ENCODE measurements at places on chromosomes 6 and 20.

DNA sequence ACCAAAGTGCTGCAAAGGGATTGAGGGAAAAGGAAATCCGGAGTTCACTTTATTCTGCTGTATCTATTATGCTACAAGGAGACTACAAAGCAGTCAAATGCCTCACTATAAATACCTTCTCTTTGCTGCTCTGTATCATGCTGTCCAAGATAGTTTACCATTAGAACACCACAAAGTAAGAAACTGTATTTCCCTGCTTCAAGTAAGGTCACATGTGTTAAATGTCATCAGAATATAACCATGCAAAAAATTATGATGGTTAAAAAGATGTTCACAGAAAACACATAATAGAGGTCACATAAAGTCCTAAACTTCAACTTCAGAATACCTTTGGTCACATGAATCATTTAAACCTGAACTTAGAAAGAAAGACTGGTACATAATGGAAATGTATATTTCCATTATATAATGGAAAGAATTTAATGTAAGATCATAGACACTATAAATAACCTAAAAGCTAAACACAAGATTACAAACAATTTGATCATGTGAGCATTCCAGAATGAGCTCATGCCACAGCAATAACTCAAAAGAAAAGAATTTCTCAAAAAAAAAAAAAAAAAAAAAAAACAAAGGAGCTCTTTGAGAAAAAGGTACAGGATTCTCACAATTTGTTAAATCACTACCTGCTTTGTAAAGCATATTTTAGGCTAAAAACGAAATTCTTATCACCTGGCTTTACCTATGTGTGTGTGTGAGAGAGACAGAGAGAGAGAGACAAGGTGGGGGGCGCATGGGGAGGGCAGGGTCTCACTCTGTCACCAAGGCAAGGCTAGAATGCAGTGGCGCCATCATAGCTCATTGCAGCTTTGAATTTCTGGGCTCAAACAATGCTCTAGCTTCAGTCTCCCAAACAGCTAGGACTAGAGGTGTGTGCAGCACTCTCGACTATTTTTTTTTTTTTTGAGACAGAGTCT is 58.7 kb downstream of the KIF13A start:
- DNase-seq = no peak

DNA sequence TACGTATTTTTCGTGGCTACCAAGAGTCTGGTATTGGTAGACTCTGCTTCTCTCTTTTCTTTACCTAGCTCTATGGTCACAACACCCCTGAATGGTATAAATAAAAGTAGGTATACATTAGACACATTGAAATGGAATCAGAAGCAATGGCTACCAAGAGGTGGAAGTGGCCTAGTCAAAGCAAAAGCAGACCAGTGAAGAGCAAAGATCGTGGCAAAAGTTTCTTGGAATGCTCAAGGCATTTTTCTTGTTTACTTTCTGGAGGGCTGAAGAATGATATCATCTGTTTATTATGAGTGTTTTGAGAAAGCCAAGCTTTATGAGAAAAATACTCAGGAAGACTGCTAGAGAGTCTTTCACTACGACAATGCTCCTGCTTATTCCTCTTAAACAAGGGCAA is 28.6 kb upstream of the MOCS1 start:
- DNase-seq = no peak

GRCh38 chr20:50587291-50587961 is 77.2 kb downstream of the PTPN1 start:
- no peak for DNase-seq

DNA sequence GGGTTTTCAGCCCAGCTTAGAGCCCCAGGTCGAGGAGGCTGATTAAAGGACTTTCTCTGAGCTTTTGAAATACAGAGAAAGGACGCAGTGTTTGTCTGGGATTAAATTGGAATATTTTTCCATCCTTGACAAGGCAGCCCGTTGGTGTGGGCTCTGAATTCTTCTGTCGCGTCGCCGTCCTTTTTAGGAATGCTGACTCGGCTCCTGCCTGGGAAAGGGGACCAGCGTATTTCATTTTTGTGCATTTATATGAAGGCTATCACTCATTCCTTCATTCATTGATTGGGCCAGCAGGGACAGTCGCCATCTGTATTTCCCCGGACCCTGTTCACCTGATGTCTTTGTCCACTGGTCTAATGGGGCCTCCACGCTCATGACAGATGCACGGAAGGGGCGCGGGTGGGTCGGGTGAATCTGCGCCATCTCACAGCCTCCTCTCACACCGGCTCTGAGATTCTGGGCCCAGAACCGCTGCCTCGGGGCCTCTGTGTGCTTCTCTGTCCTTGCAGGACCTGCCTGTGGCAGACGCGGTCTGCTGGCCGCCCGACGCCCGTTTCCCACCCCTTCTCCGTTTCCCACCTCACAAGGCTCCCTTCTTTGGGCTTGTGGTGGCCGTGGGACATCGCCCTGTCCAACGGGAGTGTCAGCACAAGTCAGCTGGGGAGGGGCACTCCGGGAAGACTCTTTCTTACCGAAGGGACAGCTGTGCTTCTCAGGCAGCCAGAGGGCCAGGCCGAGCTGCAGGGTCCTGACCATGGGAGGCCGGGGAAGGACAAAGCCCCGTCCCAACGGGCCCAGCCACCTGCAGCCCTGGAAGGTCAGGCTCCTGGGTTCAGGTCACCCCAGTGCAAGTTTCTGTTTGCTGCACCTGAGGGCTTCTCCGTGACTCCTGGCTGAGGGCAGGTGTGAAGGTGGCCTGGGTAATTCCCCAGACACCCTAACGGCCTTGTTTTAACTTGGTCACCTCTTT is 157.3 kb downstream of the TAF4 start:
- DNase-seq = no peak

- no peak for DNase-seq
Observed at GRCh38 chr6:63732336-63732735, 96.7 kb downstream of the PHF3 start.

- peak; percentile 64 for DNase-seq
Observed at GRCh38 chr6:29965873-29966601, 23.7 kb downstream of the HLA-A start.

DNA sequence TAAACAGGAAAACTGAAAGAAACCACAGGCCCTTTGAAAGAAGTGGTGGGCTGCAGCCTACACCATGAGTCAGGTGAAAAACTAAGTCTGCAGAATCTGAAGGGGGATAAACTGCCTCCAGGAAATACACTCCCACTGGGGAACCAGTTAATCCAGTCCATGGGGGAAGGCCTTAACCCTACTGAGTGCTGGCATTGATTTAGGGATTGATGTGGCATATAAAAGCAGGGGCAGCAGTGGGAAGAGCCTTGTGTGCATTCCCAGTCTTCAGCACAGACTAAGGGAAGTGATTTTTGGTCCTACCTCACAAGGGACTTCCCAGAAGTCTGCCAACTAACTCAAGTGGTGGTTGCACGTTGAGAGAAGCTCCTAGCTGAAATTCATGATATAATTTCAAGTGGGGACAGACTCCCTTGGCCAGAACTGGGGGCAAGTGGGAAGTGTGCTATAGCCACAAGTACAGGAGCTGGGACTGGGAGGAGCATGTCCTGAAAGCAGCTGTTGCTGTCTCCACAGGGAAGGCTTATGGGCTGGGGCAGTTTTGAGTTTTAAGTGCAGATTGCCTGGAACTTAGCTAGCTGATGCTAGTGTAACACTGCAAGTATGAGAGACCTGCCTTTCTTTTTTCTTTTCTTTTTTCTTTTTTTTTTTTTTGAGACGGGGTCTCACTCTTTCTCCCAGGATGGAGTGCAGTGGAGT is 31.2 kb downstream of the CITED2 start:
- DNase-seq = no peak

GRCh38 chr20:15072316-15072715 is 734.9 kb upstream of the FLRT3 start:
- no peak for DNase-seq

Measured in NCI-H1436 (cell line).